AG09309 (cell line): ENCODE measurements at places on chromosomes 1 and 21.

- DNase-seq, result no peak
Observed at GRCh38 chr21:38944903-38945302, 139.2 kb downstream of the ETS2 start.

GRCh38 chr1:200885623-200886402 is 8.9 kb upstream of the INAVA start:
- DNase-seq, result no peak

DNA sequence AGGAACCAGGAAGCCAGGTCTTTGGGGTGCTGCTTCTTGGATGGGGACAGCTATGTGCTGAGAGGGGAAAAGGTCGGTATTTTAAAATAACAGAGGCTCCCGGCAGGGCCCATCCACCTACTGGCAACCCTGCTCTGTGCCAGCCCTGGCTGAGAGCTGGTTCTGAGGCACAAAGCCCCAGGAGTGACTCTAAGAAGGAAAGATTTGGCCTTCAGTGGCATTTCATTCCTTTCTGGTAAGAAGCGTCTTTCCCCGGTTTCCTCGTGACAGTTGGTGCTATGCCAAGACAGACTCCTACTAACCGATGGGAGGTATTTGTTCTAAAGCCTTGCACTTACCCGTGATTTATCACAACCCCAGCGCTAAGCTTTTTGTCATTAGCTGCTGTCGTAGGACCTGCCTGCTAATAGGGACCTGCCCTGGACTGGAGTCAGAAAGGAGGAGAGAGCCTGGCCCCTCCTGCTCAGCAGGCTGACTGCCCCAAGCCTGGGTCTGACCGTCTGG is 123.1 kb upstream of the ADAR start:
- DNase-seq, result no peak

DNA sequence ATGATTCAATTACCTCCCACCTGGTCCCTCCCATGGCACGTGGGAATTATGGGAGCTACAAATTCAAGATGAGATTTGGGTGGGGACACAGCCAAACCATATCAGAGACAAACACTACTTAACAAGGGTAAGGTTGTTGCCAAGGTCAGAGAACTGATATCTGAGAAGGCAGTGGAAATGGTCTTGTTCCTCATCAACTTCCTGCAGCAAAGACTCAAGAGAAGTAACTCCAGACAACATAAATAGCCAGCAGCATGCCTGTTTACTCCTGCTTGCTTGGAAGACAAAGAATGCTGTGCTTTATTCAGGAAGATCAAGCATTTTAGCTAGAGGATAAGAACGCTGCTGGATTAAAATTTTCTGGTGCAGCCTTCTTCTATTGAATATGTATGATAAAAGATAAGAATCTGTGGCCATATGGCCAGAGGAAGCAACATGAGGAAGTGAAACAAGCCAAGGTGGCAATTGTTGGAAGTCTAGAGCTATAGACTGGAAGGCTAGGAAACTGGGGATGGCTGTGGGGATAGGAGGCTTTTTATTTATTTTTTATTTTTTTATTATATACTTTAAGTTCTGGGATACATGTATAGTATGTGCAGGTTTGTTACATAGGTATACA is 36.4 kb downstream of the DDAH1 start:
- no peak for DNase-seq

- no peak for DNase-seq
Observed at GRCh38 chr1:54347955-54348699, 58.1 kb downstream of the SSBP3 start.

GRCh38 chr1:180199018-180199417 is 31.0 kb upstream of the LHX4 start:
- DNase-seq, result no peak

DNA sequence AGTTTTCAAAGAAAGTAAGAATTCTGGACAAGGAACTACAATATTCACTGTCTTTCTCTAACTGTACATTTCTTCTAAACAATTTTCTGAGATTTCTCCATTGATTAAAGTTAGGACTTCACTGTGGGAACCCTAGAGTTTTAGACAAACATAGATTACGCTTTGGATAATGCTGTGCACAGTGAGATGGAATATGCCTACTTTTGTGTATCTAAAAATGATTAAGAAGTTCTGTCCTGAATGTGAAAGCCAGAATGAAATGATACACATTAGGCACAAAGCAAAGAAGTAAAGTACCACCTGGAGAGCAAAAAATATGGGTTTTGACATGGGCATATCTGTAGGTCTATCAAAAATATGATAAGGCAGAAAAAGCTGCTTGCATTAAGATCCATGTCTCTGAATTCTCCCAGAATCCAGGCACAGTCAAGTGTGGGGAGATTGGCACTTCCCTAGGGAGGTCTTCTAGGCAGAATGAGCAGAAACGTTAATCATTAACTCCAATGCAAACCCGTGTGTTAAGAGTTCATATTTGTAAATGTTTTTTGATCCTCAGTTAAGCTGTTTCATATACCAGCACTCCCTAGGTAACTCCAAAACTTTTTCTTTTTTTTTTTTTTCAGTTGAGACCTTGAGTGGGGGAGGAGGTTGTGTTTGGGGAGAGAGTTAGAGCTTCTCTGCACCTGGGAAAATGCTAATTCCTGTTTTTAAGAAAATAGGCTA is 467.1 kb downstream of the LMO4 start:
- DNase-seq, result no peak
